ENCODE measurements at places on chromosomes 12 and 14.

DNA sequence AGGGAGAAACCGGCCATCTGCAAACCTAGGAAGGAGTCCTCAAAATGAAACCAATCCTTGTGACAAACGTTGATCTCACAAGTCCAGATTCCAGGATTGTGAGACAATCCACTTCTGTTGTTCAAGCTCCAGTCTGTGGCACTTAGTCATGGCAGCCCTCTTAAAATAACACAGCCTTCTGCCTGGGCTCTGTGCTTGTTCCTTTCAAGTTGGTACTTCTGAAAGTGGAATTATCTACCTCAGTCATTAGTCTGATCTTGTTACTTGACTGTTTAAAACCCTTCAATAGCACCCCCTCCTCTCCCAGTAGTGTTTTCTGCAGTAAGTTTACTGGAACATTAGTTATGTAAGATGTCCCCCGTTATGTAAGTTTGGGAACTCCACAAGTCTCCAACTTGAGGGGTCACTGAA is 111.0 kb upstream of the HIF1A start:
- DNase-seq: no peak

- no peak for DNase-seq
Observed at GRCh38 chr14:30496852-30497251, 62.1 kb upstream of the G2E3 start.

- no peak for DNase-seq
Observed at GRCh38 chr12:109989380-109989779, 6.8 kb downstream of the GIT2 start.

DNA sequence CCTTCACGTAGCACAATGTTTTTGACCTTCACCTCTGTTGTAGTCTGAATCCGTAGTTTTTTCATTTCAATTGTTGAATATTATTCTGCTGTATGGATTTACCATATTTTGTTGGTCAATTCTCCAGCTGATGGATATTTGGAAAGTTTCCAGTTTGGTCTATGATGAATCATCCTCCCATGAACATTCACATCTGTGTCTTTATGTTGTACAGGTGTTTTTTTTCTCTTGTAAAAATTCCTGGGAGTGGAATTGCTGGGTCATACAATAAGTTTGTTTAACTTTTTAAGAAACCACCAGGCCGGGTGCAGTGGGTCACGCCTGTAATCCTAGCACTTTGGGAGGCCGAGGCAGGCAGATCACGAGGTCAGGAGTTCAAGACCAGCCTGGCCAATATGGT is 36.7 kb upstream of the GNG2 start:
- DNase-seq: no peak

DNA sequence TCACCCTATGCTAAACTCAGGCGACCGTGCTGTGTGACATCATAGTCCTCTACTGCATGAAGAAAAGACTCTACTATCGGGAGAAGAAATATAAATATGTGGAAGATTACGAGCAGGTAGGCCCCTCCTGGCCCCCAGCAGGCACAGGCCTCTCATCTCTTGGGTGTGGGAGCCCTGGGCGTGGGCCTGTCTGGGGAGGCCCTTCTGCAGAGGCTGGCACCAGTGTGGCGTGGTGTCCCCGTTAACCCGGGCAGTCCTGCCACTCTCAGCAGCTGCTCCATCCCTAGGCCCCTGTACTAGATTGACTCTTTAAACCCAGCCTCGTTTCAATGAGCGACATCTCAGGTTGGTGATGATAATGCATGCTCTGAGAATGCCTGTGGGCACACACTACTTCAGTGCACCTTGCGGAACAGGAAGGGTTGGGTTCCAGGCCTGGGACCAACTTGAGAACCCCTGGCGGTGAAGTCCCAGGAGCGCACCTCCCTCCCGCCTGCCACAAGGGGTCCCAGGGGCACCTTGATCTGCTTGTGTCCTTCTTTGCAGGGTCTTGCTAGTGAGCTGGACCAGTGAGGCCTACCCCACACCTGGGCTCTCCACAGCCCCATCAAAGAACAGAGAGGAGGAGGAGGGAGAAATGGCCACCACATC is 23.2 kb downstream of the P2RX4 start:
- no peak for DNase-seq

- DNase-seq: no peak
Observed at GRCh38 chr12:11839091-11839641, 189.7 kb downstream of the ETV6 start.

- no peak for DNase-seq
Observed at GRCh38 chr14:33993246-33993645, 42.4 kb upstream of the EGLN3 start.

GRCh38 chr12:48852734-48853688 is 1.0 kb upstream of the DDX23 start:
- peak; percentile 88 for DNase-seq

DNA sequence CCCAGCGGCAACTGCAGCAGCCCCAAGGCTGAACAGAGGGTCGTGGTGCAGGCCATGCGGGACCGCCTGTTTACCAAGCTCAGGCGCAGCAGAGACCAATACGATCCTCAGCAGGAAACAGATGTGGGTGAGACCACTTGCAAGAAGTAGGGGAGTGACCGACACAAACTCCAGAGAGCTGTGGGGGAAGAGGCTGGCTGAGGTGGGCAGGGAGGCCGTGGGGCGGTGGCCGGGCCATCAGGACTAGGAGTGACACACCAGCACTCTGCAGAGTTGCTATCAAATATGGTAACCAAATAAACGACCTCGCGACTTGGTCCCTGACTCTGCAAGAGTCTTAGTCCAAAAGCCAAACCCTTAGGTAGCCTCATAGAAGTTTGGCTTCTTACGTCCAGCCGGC is 30.6 kb downstream of the AMN start:
- no peak for DNase-seq

DNA sequence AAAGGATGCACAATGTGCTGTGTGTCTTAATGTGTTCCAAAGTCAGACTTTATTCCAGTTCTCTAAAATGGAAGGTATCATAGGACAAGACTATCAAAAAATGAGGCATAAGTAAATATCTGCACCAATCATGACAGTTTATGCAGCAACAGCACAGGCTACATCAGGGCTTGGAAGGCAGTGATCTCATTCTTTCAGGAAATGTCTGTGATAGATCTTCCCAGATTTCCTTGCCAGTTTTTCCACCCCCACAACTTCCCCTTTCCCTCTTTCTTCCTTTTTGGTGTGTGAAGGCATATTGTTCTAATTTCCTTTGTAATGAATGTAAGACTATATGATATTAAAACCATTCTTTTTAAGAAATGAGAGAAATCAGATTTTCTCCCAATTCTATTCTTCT is 326.7 kb downstream of the ATP23 start:
- DNase-seq: no peak

- DNase-seq: no peak
Observed at GRCh38 chr14:40252817-40253447, 820.7 kb upstream of the FBXO33 start.

DNA sequence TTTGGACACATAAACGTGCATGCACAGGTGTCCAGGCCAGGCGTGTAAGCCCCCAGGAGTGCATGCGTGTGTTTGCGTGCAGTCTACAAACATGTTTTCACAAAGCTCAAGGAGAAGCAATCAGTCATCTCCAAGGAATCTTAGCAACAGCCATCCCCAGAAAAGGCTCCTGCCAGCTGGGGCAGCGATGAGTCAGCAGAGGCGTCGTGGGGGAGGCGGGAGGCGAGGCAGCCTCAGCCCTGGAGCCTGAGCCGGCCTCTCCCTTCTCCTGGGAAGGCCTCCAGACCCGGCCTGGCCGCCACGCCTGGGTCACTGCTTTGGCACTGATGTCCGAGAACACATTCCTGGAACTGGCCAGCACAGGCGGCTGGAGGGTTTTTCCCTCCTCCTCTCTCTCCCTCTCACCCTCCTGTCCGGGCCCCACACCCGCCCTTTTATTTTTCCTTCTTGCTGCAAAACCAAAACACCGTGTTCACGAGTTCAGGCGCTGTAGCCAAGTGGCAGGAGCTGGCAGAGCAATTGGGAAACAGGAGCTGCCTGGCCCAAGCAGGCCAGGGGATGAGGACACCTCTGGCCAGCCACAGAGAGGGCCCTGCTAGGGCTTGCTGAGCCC is 92.7 kb downstream of the LRRC74A start:
- DNase-seq: no peak

- DNase-seq: no peak
Observed at GRCh38 chr14:87816416-87816815, 176.6 kb downstream of the GALC start.

DNA sequence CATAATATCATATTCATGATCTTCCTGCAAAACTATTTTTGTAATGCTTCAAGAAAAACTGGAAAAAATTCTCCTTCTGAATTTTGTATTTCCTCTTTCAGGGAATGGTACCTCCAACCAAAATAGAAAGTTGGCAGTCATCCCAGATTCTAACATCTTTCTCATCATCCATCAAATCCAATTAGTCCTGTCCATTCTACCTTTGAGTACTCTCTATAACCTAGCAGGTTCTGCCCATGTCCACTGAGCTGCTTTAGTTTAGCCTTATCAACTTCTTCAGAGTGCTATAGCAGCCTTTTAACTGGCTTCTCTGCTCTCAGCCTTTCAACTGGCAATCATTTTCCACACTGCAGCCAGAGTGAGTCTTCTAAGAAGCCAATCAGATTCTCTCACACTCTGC is 236.2 kb downstream of the AKAP6 start:
- no peak for DNase-seq

DNA sequence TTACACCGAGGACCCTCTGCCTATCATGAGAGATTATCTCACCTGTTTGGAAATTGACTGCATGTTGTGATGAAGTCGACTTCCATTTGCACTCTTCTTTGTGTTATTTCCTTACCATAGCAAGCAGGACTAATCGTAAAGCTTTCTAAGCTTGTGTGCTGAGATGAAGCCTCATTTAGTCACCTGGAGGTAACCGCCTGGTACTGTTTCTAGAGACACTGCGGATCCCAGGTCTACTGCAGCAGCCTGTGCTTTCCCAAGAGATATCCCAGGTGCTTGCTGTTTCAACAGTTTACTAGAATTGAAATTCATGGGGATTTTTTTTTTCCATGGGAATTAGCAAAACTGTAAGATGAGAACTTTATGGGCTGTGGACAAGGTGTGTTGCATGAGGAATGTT is 131.8 kb downstream of the PTPRR start:
- no peak for DNase-seq

GRCh38 chr14:65072937-65073336 is 29.4 kb downstream of the MAX start:
- DNase-seq: no peak

- DNase-seq: no peak
Observed at GRCh38 chr14:59507063-59507751, 22.9 kb downstream of the JKAMP start.

- DNase-seq: no peak
Observed at GRCh38 chr12:68977909-68978610, 45.1 kb upstream of the CPM start.

DNA sequence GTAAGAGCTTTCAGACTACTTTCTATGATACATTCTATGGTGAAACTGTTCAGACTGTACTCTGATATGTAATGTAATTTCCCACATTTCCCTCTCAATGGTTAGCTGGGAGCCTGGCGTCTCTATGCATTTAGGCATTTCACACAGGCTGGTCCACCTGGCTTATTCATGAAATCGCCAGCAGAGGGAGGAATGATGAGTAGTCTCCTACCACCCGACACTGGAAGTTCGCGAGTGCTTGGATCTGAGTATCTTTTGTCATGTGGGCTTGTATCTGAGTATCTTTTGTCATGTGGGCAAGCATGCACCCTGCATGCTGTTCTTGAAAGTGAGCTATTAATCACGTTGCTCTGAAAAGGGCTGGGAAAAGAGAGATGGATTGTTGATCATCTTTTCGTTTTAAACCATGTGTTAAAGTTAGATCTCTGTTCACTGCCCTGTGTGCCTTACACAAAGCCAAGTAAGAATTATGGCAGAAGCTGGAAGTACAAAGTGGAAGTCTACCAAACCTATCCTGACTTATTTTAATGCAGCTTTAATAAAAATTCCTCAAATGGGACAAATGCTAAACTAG is 235.0 kb downstream of the ATP23 start:
- no peak for DNase-seq

- no peak for DNase-seq
Observed at GRCh38 chr12:18576104-18576626, 161.6 kb downstream of the PLCZ1 start.

DNA sequence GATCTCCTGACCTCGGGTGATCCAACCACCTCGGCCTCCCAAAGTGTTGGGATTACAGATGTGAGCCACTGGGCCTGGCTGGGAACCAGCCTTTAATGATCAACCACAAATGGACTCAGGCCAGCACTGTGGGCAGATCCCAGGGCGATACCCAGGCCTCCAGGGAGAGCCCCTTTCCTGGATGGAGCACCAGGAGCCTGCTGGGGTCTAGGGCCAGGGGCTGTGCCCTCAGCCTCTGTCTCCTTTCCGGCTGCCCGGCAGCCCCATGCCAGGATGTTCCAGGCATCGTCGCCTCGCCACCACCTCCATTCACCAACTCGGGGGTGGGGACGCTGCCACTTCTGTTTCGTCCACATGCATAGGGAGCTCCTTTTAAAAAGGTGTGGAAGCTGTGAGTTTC is 2.3 kb downstream of the ADGRD1 start:
- no peak for DNase-seq

DNA sequence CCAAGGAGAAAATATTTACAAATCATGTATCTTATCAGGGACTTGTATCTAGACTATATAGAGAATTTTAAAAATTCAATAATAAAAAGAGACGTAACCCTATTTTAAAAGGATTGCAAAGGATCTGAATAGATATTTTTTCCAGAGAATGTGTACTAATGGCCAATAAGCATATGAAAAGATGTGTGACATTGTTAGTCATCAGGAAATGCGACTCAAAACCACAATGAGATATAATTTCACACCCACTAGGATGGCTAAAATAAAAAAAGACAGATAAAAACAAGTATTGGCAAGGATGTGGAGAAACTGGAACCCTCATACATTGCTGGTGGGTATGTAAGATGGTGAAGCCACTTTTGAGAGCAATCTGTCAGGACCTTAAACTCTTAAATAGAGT is 141.9 kb upstream of the BMP4 start:
- no peak for DNase-seq

- no peak for DNase-seq
Observed at GRCh38 chr12:95857156-95857555, 1.6 kb upstream of the SNRPF start.

GRCh38 chr12:129530517-129530916 is 373.3 kb downstream of the TMEM132D start:
- DNase-seq: no peak

- peak; percentile 12 for DNase-seq
Observed at GRCh38 chr14:102363182-102363943, 622 bp downstream of the TECPR2 start.

DNA sequence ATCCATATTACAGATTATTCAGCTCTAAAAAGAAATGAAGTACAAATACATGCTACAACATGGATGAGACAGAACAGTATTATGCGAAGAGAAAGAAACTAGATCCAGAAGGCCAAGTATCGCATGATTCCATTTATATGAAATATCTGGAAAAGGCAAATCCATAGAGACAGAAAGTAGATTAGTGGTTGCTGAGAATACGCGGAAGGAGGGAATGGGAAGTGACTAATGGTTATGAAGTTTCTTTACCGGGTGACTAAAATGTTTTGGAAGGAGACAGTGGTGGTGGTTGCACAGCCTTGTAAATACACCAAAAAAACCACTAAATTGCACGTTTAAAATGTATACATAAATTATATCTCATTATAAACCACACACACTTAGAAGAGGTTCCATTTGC is 12.5 kb downstream of the PRDM4 start:
- DNase-seq: no peak

Measured in T-helper 17 cell (primary cell).